ENCODE measurements at places on chromosomes 12 and 14. TPM values are rescaled to one million over a fixed set of nuclear protein-coding genes. Genes with fewer than 3 reads are reported as not detected.
A peak's percentile ranks its signal among the peaks of the same experiment; 100 is the strongest.

DNA sequence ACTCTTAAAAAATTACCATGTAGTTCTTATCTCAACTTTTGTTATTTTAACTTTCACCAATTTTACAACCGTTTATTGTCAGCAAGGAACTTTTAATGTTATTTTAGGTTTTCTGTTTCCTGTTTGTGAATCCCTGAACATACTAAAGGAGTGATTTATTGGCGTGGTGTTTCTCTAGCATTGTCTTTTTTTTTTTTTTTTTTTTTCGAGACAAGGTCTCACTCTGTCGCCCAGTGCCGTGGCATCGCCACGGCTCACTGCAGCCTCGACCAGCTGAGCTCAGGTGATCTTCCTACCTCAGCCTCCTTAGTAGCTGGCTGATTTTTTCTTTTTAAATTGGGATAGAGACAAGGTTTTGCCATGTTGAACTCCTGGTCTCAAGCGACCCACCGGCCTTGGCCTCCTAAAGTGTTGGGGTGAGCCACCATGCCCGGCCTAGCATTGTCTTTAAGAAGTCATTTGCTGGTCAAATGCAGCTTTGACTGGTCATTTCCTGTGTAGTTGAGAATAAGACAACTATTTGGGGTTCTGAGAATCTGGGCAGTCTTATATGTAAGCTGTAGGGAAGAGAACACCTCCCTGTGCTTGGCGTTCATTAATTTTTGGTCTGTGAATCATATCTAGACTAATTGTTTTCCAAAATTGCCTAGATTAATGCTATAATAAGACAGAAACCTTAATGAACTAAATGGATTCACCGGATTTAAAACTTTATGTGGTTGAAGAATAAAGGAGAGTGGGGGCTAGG lies 2.1 kb downstream of the WASHC4 start:
- peak; percentile 21 for DNase-seq

- no peak for DNase-seq
Observed at GRCh38 chr12:40742041-40742440, 49.8 kb downstream of the CNTN1 start.

DNA sequence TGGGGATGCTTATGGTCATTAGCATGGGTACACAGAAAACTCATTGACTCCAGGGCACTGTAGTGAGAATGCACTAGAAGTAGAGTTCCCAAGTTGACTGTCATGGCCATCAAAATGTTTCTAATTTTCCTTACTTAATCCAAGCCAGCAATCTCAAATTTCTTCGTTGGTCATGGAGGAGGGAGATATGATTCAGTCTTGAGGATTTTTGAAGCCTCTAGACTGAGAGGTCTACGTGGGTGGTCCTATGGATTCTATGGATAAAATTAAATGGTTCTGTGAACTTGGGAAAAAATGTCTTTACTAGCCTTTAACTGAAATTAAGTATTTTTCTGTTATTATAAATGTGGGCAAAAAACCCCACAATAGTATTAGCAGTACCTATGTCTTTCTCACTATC lies 508.5 kb downstream of the FUT8 start:
- DNase-seq, result no peak

DNA sequence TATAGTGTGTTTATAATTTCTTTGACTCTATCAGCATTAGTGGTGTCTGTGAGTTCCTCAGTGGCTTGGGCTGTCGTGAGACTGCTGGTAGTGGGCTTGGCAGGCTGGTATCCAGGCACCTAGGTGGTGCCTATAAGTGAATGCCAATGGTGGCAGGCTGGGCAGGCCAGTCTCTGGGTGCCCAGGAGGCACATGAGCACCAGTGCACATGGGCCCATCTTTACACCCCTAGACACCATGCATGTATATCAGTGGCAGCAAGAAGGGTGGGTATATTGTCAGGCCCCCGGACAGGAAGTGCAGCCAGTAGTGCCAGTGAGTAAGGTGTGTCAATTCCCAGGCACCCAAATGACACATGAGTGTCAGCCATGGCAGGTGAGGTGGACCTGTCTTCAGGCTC lies 138.2 kb downstream of the PRKD1 start:
- no peak for DNase-seq

DNA sequence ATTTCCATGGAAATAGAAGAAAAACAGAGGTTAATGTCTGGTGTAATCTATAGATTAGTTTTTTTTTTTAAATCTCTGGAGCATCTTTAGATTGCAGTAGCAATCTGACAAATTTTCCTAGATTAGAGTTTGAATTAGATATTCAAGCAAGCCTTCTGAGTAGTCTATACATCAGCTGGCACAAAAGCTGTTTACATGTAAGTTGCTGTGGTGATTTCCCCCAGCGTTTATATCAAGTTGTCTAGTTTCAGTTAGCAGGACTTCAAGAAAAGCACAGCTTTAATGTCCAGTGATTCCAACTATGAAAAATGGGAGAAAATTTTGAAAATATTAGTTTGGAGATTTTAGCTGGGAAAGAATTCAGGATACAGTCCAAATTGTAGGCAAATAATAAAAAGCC lies 605.0 kb upstream of the USP15 start:
- no peak for DNase-seq

- DNase-seq, result no peak
Observed at GRCh38 chr12:123992118-123992825, 19.3 kb downstream of the ZNF664 start.

DNA sequence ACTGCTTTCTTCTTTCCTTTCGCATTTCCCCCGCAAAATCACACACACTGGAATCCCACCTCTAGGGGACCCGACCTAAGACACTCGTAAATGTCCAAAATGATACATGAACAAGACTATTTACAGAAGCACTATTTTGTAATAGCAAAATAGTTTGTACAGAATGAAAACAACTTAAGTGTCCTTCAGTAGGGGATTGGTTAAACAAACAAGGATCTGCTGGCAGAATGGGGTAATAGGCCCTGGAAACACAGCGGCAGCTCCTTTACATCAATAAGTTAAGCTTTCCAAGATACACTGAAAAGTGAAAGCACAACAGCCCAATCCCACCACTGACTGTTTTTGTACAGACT lies 48.8 kb downstream of the LTBP2 start:
- DNase-seq, result peak; percentile 60

Gene CCDC175
- total RNA-seq, result not detected

Gene SLC7A8
- 3.8 TPM for total RNA-seq

DNA sequence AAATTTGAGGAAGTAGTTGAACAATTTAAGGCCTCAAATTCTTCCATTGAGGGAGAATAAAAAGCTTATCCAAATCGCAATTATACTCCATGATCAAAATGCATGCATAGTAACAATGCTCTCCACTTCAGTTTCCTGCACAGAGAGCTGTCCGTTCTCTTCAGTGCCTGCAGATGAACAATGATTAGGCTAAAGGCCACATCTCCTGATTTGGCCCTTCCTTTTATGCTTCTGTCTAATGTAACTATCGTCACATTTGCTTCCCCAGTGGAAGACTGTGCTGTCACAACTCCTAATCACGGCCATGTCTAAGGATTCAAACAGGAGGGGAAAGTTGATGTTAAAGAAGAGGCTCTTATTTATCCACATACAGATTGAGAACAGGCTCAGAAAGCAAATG lies 113.6 kb upstream of the NPAS3 start:
- no peak for DNase-seq

- no peak for DNase-seq
Observed at GRCh38 chr12:12004524-12004923, 66.2 kb upstream of the BCL2L14 start.

DNA sequence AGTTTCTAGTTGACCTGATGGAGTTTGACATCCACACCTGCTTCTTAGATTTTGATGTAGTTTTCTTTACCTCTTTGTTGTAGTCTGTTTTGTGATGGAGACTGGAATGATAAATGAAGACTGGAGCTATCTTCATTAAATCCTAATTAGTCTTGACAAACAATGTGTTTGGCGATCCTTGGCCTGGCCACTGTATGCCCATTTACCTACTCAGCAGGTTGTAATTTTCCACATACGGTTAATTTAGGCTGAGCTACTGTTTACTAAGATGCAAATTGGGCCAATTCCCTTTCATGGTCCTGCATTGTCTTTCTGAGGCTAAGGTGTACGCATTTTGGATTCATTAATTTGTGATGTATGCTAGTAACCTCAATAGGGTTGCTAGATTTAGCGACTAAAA lies at the start of gene TAS2R7:
TAS2R7 (minus strand) TSS at position 41 of the 400 bp plus-strand sequence. CDS start 57 bp downstream, outside the sequence.
- DNase-seq, result no peak

Gene RAB21
- 28.9 TPM for total RNA-seq

GRCh38 chr14:34713122-34713680 lies 1.2 kb downstream of the CFL2 start:
- DNase-seq, result no peak

DNA sequence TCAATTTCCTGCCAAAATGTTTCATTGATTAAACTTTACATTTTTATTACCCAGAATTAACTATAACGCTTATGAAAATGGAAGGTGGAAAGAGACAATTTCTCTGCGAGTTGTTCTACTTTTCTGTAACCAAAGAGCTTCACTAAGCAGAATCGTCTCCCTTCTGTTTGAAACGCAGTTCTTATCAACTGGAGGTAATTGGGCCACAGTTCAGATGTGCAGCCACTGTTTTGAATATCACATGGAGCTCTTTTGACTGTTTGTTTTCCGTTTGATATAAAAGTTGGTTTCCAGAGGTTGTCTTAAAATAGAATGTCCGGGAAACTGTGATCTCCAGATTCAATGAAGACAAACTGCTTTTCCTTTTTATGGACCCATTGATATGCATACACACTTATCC lies 183.3 kb upstream of the SEL1L start:
- DNase-seq, result no peak

GRCh38 chr12:89884416-89884898 lies 175.8 kb upstream of the ATP2B1 start:
- DNase-seq, result no peak

DNA sequence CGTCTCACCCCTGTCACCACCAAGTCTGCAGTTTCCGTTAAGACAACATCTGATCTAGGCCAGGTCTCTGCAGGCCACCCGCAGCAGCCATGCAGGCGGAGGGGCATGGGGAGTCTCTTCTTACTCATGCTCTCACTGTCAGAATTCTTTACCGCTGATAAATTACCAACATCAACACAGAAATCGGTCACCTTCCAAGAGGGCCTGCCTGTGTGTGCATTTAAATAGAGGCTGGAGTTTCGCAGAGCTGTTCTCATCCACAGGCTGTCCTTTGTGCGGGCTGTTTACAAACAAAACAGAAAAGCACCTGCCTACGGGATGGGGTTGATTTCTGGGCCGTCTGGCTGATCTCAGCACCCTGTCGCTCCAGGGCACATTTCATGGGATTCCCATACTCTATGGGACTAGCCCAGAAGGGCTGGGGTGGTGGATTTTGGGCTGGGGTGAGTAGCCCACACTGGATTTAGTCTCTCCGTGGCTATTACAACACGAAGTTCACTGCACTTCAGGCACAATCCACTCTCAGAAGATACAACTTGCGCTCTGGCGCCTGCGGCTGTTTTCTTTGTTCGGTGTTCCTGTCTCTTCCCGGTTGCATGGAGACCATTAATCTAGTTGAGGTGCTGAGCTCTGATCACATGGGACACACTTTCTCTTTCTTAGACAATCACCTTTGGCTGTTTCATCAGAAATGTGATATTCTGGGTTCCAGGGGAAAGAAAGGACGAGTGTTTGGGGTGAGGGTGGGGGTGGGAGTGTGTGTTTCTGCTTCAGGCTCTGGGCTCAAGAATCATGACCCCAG lies 331.1 kb downstream of the GLT1D1 start:
- no peak for DNase-seq

- DNase-seq, result peak; percentile 62
Observed at GRCh38 chr12:57127101-57127725, 1.1 kb upstream of the LRP1 start.

Gene DIO3
- 4.9 TPM for total RNA-seq

GRCh38 chr12:14984766-14985285 lies 12.0 kb downstream of the PDE6H start:
- DNase-seq, result no peak

DNA sequence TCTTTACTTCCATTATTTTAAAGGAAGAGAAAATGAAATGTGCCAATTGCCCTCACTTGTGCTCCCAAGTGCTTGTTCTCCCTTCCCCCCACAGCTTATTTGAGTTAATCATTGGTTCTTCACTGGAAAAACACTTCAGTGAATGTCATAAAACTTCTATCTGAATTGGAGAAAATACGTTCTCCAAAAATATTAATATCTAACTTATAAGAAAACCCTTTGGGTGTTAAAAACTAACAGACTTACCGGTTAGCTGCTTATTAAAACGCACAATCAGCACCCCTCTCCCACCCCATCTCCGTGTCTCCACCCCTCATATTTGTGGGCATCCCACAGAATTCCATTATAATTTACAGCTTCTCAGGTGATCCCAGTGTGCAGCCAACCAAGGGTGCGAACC lies 31.7 kb downstream of the PLEKHA5 start:
- DNase-seq, result no peak

Gene ENDOU
- not detected for total RNA-seq

DNA sequence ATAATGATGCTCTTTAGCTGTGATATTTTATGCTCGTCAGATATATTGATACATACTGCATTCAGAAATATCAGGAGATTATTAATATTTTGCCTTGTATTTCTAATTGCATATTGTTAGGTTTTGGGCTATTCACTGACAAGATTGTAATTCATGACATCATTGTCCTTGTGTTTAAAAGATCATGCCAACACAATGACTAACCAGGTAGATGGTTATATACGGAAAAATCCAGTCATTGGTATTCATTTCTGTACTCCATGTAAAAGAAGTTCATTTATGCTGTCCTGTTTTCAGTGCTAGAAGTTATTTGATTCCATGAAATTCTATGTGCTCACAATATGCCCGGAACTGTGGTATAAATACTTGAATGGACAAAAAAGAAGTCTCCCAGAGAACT lies 107.5 kb downstream of the KITLG start:
- peak; percentile 61 for DNase-seq

Gene FITM1
- not detected for total RNA-seq

- DNase-seq, result no peak
Observed at GRCh38 chr14:68346556-68347343, 446.1 kb downstream of the ZFP36L1 start.

DNA sequence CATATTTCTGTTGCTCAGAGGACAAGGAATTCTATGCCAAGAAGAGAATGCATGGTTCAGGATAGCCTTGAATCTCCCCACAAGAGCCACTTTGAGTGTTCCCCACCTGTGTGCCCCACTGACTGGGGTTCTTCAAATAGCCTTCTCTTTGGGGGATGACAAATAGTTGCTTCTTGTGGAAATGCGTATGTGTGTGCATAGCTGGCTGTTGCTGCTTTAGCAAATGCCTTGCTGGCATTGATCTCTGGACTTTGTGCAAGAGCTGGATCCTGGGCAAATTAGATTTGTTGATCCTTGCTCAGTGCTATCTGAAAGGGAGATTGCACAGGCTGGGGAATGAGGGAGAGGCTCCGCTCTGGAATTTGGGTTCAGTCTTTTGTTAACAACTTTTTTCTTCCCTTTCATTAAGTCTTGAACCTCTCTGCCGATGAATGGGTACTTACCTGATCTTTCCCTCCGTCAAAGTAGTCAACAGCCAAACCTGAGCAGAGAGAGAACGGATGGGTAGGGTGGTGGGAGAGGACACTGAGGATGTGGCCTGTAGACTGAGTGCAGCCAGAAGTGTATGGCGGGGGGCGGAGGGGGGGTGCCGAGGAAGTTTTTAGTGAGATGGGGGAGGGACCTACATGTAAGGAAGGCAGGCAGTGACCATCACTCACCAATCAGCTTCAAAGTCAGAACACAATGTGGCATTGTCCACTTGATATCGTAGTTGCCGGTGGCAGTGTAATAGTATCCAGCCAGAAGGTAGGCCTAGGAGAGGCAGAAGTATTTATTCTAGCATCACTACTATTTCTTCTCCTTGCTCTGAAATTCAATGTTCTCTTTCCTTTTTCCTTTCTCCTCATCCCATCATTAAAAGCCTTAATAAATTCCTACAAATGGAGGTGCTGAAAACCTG lies 10.7 kb downstream of the EMG1 start:
- no peak for DNase-seq
